ENCODE measurements at places on chromosomes 1 and 21. TPM values are rescaled to one million over a fixed set of nuclear protein-coding genes. Genes with fewer than 3 reads are reported as not detected.

SYNC gene
- total RNA-seq, result 13.9 TPM

PRRX1 gene
- total RNA-seq, result 1.3 TPM

PTPN7 gene
- not detected for total RNA-seq

PTPRU gene
- total RNA-seq, result 2.5 TPM

EXO1 gene
- 1.7 TPM for total RNA-seq

SIM2 gene
- not detected for total RNA-seq

DIO1 gene
- not detected for total RNA-seq

SMIM1 gene
- total RNA-seq, result 0.17 TPM

ERG gene
- 56.7 TPM for total RNA-seq

Measured in dermis lymphatic vessel endothelial cell (primary cell).